ENCODE measurements at places on chromosomes 6 and 20.
A peak's percentile ranks its signal among the peaks of the same experiment; 100 is the strongest.

- no peak for DNase-seq
Observed at GRCh38 chr20:64064145-64064698, 1.2 kb downstream of the TCEA2 start.

DNA sequence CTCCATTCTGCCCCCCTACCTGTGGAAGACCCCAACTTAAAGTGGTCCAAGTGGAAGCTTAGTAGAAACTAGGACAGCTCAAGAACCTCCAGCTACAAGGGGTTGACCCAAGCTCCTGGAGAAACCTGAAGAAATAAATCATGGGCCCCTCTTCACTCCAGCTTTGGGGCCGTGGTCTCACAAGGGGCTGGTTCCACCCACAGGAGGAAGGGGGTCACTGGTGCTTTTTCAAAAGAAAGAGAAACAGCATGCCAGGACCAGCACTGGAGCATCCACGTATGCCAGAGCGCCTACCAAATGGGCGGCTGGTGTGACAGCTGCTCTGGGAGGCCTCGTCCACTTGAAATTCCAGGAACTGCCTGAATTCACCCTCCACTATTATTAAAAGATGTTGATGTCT lies 14.4 kb upstream of the ANKRD60 start:
- DNase-seq = no peak

DNA sequence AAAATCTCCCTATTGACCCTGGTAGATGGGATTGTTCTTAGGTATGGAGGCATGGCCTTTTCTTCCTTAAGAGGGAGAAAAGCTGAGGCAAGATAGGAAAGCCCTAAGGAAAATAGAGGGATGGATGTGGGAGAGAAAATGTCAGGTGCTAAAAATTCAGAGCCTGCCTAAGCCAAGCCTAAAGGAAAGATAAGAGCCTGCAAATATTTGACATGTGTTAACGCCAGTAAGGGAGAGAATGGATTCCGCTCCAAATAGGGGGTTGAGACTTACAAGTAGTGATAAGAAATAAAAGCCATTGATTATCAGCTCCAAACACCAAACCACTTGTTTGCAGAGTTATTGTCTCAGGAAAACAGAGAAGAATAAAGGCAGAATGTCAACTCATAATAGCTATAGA lies 533.6 kb downstream of the PTPRT start:
- no peak for DNase-seq

DNA sequence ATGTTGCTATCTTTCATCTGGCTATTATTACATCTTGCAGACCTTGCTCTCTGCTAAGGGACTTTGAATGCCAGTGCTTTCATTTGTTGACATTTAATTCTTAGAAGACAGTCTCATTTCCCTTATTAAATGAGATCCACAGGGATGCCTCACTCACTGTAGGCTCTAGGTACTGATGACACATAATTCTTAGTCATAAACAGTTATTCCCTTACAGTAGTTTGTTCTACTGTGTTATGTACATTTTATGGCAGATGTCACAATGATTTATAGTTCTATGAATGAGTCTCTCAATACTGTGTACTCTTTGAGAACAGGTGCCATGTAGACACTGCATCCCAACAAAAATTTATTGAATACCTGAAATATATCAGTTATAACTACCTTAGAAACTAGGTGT lies 70.3 kb downstream of the FAM83B start:
- peak; percentile 21 for DNase-seq

- no peak for DNase-seq
Observed at GRCh38 chr6:109315341-109316110, 66.7 kb downstream of the CD164 start.

- DNase-seq = no peak
Observed at GRCh38 chr6:148835920-148836441, 89.2 kb downstream of the UST start.

Data from NCI-H1105 treated with DMSO at 0.1 percent for 48 hours (cell line).